Stimulated activated CD4-positive, alpha-beta T cell treated with anti-CD3 and anti-CD28 coated beads, Interleukin-15, amount 100 ng/mL, for 1 hour (primary cell): ENCODE measurements at places on chromosomes 1 and 21.

- DNase-seq = no peak
Observed at GRCh38 chr1:110114173-110114572, 1.9 kb downstream of the UBL4B start.

GRCh38 chr1:216144661-216145450 is 278.4 kb downstream of the USH2A start:
- DNase-seq = no peak

DNA sequence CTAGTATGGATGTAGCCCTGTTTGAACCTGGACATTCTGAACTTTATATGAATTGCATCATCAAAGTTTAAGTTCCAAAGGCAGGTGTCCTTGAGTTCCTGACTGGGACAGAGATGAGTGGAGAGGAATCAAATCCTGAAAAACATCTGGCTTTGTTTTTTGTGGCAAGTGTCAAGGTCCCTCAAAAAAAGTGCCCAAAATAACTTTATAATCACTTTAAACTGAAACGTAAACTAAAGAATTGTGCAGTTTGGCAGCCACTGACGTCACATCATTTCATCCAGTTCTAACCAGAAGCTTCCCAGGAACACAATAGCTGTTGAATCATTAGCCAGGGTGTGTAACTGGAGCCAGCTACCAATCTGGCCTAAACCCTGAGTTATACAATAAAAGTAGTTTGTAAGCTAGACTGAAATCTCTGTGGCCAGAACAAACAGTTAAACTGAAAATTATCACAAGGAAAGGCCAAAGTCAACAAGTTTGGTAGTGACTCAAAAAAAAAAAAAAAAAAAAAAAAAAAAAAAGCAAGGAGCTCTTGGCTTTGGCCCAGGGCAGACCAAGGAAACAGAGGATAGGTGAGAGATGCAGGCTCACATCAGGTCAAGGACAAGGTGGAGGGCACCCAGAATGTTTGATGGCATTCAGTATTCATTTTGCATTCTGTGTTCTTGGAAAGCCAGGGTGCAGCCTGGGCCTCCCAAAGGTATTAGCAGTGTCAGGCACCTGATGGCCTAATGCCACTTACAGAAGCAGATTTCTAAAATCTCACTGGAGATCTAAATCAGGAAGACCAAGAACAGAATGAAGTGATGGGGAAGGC is 74.3 kb downstream of the TNFSF18 start:
- DNase-seq = no peak

- no peak for DNase-seq
Observed at GRCh38 chr1:180365039-180365438, 135.0 kb downstream of the LHX4 start.

- DNase-seq = no peak
Observed at GRCh38 chr1:18919197-18919905, 17.0 kb upstream of the ALDH4A1 start.

DNA sequence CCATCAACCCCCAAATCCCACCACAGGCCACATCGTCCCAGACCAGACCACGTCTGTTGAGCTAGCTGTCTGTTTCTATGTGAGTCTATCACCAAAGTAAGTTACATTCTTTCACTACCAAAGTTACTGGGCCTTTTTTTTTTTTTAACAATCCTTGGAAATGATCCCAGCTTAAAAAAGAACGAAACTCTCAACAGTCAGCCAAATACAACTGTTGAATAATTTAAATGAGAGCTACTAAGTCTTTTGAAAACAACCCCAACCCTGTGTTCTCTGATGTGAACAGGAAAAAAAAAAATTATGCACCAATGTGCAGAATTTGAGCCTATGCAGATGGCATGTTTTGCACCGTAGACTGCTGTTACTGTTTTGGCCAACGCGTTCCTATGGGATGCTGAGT is 134.0 kb upstream of the ETS2 start:
- no peak for DNase-seq

GRCh38 chr1:198196630-198197029 is 39.8 kb downstream of the NEK7 start:
- DNase-seq = no peak

DNA sequence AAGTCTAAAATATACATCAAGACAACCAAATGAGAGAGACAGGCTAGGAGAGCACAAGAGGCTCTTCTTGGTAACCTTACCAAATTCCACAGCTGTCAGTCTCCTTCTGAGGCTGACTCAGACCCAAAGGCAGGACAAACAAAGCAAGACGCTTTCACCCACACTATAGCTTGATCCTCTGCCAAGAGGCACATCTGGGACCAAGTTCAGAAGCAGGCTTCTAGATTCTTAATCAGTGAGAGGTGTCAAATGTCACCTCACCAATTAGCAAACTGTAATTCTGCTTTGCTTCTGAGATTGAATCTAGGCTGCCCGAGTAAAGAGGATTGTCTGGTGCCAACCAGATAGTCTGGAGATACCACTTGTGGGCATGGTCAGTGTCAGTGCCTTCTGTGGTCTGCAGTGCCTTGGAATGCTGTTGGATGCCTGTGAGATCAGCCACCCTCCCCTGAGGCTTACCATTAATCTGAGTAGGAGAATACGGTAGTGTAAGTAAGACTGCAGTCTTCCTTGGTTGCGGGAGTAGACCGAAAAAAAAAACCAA is 151.0 kb downstream of the FMN2 start:
- DNase-seq = no peak
